ENCODE measurements at places on chromosomes 7 and 10.

DNA sequence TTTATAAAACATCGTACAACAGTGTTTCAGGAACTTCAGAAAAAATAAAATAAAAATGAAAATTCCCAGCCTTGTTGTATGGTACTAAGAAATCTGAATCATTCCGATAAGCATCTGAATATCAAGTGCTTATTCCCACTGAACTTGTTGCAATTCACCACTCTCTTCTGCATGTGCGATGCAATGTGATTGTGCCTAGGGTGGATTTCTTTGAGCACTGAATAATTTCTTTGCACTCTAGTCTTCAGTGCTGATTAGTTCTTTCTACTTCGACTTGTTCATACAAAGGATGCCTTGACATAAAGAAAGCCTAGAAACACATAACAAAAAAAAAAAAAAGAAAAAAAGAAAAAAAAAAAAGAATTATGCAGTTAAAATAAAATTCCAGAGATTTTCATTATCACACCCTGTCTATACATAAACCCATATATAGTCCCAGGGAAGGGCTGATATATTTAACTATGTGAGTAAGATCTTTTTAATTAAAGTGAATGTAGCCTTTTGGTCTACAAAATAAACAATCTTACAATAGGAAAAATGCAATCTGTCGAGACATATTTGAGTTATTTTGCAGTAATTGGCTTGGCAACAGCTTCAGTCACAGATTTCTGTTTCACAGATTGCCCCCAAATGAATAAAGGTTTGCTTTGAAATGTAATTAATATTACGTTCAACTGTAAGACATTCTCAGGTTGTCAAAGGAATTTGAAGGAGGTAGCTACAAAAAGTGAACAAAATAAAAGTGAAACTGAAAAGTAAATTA lies 1118.9 kb upstream of the CELF2 start:
- no peak for DNase-seq

DNA sequence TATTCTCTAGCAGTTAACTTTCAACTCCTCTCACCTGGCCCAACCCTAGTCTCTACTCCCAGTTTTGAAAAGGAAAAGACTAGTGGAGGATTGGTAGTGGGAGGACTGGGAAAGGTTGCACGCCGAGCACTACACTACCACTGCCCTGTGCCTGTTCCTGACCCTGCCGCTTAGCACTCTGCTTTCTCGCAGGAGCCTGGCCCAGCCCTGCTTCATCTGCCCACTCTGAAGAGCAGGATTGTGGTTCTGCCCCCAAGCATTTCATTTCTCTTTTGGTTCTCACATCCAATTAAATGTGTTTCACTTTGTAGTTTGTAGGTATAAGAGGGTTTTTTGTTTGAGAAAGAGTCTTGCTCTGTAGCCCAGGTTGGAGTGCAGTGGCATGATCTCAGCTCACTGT lies 31.5 kb upstream of the RBM20 start:
- DNase-seq, result no peak

DNA sequence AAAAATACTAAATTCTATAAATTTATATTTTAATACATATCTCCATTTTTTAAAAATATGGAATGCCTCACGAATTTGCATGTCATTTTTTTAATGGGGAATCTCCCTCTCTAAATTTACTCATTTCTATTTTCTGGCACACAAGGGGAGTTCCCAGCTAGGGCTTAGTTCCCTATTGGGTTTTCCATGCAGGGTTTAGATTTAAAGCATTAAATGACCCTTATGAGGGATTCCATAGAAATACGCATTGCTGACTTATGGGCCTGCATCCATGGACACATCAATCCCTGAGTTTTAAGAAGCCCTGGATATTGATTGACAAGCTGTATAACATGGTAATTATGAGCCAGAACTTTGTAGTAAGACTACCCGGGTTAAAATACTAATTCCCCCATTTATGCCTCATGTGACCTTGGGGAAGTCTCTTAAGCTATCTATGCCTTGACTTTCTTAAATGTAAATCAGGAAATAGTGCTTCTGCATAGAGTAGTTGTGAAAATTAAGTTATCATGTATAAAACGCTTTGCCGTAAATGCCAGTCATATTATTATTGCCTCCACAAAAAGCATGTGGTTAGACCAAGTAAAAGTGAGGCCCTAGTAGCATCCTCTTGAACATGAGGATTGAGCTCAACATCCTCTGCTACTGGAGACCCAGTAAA lies 78.8 kb upstream of the ANKRD1 start:
- no peak for DNase-seq

- DNase-seq, result no peak
Observed at GRCh38 chr10:17410907-17411306, 43.5 kb downstream of the ST8SIA6 start.

GRCh38 chr7:30430276-30430675 lies 48.3 kb downstream of the NOD1 start:
- peak; percentile 34 for DNase-seq

GRCh38 chr10:113866551-113867394 lies 12.3 kb downstream of the NHLRC2 start:
- DNase-seq, result no peak

DNA sequence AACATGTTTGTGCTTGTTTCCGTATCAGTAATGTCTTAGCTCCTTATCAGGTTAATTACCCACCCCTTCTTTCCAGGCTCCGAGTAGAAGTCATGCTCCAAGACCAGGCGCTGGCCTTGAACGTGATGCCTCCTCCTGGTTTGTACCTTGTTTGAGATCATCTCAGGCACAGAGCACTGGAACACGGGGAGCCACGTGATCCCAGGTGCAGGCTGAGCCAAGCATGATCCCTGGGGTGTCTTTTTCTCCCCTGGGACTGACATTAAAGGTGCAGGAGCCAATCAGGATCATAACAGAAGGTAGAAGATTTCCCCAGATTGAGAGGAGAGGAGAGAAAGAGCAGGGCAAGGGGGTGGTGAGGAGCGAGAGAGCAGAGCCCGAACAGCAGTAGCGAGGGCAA lies 626.1 kb upstream of the GALNT17 start:
- no peak for DNase-seq
